ENCODE measurements at places on chromosomes 16 and 17.

DNA sequence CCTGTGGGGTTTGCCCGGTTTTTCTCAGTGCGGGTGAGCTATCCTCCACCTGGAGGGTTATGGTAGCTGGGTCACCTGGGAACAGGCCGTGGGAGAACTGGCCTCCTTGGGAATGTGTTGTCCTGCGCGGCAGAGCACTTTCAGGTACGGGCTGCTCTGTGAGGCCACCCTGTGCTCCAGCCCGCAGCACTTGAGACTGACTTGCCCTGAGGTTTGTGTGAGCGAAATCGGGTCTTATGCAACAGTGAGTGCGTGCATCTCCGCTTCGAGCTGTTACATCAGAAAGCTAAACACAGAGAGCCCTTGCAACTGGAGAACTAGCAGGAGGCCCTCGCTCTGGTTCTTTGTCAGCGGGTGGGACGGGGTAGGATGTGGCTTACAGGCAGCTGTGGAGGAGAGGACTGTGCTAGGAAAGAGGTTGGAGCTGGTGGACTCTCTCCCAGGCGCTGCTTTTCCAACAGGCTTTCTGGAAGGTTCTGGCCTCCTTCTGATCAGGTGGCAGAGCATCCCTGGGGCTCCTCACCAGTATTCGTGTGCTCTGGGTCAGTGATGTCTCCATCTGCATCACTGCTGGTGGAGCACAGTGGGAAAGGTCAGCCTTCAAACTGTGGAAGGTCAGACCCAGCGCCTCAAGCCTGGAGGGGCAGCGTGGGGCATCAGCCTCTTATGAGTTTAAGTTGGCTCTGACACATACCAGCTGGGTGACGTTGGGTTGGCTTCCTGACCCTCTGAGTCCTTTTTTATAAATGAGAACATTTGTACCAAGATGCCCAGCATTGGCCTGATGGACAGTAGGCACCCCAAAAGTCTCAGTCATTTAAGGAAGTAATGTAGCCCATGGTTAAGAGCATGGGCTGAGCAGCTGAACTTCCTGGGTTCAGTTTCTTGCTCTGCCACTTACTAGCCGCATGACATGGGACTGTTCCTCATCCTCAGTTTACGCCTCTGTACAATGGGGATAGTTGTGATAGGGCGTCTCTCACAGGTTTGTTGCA, 76.3 kb downstream of the KSR1 start:
- DNase-seq = no peak

GRCh38 chr17:41434005-41434404, 6.8 kb downstream of the KRT38 start:
- no peak for DNase-seq

- DNase-seq = no peak
These were observed 25.2 kb downstream of the C17orf67 start for GRCh38 chr17:56808503-56808902.

DNA sequence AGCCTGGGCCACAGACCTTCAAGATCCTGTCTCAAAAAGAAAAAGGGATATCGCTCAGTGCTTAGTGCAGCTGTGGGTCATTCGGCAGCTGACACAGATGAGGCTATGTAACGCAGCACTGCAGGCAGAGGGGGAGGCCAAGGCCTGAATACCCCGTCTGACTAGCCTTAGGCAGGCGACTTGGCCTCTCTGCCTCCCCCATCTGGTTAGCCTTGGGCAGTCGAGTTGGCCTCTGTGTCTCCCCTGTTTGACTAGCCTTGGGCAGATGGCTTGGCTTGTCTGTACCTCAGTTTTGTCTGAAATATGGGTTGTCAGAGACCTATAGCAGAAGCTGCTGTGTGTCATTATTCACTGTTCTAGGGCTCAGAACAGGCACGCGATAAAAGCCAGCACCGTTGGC, 10.0 kb downstream of the SPATA33 start:
- DNase-seq = no peak

DNA sequence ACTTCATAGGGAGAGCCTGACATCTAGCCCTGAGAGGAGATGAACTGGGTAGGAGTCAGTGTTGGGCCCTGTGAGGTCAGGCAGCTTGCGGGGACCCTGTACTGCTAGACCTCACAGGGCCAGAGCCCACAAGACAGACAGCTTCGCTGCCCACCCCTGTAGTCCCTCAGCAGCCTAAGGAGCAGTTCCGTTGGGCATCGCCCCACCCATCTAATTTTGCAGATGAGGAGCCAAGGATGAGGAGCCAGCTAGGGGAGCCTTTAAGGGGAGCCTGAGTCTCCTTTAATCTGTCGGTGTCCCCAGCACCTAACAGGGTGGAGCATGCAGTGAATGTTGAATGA, 755 bp upstream of the TUFM start:
- DNase-seq = no peak

- DNase-seq = no peak
These were observed 787 bp downstream of the AMDHD2 start for GRCh38 chr16:2520784-2521531.

- no peak for DNase-seq
These were observed at the start of gene ZG16 for GRCh38 chr16:29777576-29778350. ZG16 (plus strand) TSS chr16:29778256; CDS start chr16:29779267, 1,011 bp downstream.

DNA sequence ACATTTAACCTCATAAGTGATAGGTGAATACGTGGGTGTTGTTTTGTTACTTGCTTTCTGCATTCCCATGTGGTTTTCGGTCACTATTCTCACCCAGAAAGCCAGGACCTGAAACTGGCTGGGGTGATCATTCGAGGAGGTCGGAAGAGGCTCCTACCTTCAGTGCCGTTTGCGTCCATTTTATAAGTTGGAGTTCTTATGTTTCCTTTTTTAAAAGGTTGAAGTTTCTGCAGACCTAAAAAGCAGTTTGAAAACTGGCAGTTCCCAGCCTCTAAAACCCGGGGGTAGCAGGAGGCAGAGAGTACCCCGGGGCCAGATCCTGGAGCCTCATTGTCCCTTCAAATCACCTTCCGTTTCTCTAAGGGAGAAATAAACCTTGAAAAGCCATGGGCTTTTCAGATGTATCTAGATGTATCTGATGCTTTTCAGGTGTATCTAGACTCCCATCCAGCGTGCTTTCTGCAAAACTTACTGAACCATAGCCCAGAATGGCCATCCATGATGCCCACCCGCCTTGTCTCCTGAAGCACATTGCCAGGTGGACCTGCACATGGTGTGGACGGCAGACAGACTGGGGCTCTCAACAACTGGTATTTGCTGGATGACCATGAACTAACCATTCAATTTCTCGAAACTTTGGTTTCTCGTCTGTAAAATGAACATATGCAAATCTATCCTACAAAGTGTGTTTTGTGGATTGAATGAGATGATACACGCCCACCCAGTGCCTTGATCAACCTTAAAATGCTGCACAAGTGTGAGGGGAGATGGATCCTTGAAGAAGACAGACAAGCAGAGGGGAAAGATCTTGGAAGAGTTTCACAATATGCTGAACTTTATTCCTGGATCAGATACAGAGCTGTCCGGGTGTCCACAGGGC, 1.3 kb downstream of the NLRC5 start:
- DNase-seq = no peak

- DNase-seq = no peak
These were observed 10.2 kb upstream of the UBE2I start for GRCh38 chr16:1299012-1299867.

DNA sequence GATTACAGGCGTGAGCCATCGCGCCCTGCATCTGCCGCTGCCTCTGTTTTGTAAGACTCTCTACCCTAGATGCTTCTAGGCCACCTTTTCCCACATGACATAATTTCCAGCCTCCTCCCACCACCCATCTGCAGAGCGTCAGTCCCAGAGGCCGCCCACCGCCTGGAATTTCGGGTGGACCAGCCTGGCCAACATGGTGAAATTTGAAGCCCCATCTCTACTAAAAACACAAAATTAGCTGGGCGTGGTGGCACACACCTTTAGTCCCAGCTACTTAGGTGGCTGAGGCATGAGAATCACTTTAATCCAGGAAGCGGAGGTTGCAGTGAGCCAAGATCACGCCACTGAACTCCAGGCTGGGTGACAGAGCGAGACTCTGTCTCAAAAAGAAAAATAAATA, 5.1 kb upstream of the CIBAR2 start:
- no peak for DNase-seq

DNA sequence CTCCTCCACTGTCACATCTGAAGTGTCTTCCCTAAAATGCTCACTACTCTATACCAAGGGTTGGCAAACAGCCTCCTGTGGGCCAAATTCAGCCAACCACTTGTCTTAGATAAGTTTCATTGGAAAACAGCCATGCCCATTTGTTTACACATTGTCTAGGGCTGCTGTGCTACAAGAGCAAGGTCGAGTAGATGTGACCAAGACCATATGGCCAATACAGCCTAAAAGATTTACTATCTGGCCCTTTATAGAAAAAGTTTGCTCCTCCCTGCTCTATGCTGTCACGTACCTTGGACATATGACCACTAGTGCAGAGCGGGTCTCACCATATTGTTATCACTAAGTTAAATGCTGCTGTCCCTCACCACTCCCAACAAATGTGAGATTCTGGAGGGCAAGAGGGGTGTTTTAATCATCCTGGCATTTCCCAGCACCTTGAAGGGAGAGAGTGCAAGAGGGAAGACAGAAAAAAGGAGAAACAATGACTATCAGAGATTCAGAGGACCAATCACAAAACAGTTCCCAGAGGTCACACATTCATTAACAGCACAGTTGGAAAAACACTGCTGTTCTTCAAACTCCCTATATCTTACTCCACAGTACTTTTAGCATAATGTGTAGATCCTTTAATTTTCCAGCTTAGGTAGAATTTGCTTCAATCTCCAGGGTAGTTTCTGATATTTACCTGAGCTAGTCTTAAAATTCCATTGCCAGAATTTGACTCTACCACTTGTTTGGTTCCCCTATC, 13.2 kb downstream of the LSM12 start:
- no peak for DNase-seq

- no peak for DNase-seq
These were observed 37.2 kb downstream of the TXNDC11 start for GRCh38 chr16:11705311-11706025.

- DNase-seq = no peak
These were observed 1.2 kb downstream of the NEUROD2 start for GRCh38 chr17:39606434-39607056.

GRCh38 chr17:59791603-59792457, 84.4 kb downstream of the VMP1 start:
- no peak for DNase-seq

- DNase-seq = no peak
These were observed 772 bp downstream of the CHD3 start for GRCh38 chr17:7889166-7889955.

DNA sequence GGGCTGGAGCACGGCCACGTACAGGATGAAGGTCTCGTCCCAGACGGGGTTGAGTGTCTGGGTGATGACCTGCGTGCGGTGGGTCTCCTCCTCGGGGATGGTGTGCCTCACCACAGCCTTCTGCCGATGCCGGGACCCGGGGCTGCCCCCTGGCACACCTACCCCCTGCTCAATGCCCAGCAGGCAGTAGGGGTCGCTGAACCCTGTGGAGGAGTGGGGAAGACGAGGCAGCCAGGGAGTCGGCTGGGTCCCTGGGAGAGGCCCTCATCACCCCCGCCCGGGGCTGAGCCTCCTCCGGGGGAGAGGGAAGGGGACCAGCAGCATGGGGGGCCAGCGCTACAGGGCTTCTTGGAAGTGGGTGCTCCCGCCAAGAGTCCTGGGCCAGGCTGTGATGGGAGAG, 1.8 kb downstream of the UNC13D start:
- no peak for DNase-seq

- no peak for DNase-seq
These were observed 178.6 kb upstream of the TNRC6C start for GRCh38 chr17:77779711-77780539.

DNA sequence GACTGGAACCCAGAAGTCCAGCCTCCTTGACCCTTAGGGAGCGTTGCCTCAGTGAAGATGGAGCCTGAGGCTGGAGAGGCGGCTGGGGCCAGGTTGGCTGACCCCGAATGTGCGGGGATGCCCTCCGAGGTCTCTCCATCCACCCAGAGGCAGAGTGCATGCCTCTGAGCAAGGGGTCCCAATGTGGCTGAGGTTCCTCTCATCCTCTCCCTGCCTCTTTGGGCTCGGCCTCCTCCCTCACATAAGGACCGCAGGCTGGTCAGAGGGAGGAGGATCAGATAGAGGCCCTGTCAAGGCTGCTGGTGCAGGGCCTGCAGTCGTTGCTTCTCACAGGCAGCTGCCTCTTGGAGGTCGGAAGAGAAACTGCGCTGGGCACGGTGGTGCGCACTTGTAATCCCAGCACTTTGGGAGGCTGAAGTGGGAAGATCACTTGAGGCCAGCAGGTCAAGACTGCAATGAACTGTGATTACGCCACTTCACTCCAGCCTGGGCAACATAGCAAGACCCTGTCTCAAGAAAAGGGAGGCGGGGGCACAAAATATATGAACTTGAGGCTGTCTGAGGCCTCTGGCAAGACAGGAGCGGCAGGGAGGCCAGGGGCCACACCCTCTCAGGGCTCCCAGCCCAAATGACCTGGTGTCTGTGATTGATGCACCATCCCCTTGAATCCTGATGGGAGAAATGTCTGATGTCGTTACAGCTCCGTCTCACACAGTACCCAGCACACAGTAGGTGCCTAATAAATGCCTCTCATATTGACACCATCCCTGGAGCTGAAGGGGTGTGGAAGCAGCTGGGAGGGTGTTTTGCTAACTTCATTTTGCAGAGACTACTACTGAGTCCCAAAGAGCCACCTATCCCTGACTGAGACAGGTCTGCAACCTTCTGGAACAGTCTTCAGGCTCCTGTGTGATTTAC, 220.1 kb upstream of the GSE1 start:
- no peak for DNase-seq

DNA sequence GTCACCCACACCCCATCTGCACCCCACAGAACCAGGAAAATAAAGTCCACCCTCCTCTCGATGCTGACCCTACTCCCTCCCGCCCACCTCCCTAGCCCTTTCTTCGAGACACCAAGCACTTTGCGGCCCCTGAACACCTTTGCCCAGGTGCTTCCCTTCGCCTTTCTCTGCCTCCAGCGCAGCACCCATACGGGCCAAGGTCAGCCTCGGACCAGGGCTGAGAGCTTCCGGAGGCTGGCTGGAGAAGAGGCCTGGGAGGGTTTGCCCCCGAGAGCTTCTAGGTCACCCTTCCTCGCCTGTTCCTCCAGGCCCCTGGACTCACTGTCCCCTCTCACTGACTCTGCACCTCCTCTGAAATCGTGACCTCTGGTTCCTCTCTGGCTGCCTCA, 2.7 kb upstream of the NHERF2 start:
- no peak for DNase-seq

GRCh38 chr17:39834017-39834416, 30.1 kb downstream of the IKZF3 start:
- DNase-seq = no peak

All from activated T-helper 1 cell treated with anti-CD3 and anti-CD28 coated beads, Interleukin-2, amount 50 U/mL, for 16 hours (primary cell).